Activated CD8-positive, alpha-beta memory T cell treated with anti-CD3 and anti-CD28 coated beads for 1 hour (primary cell): ENCODE measurements at places on chromosomes 1 and 21.

GRCh38 chr21:30408782-30409494 lies 13.1 kb downstream of the KRTAP13-1 start:
- DNase-seq = no peak

DNA sequence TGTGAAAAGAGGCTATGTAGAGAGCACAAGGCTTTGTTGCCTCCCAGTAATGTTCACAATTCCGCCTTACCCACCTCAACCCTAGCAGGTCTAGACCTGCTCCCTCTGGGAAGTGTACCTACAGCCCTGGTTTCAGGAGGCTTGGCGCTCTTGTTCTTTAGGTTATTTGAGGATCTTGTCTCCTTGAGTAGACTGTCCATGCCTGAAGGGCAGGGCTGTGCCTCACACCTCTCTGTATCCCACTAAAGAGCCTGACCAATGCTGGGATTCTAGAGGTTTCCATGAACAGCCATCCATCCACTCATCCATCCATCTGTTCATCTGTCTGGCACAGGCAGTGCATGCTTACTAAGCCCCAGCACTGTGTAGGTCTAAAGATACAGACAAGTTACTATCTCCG lies 1.0 kb downstream of the RAB7B start:
- no peak for DNase-seq

DNA sequence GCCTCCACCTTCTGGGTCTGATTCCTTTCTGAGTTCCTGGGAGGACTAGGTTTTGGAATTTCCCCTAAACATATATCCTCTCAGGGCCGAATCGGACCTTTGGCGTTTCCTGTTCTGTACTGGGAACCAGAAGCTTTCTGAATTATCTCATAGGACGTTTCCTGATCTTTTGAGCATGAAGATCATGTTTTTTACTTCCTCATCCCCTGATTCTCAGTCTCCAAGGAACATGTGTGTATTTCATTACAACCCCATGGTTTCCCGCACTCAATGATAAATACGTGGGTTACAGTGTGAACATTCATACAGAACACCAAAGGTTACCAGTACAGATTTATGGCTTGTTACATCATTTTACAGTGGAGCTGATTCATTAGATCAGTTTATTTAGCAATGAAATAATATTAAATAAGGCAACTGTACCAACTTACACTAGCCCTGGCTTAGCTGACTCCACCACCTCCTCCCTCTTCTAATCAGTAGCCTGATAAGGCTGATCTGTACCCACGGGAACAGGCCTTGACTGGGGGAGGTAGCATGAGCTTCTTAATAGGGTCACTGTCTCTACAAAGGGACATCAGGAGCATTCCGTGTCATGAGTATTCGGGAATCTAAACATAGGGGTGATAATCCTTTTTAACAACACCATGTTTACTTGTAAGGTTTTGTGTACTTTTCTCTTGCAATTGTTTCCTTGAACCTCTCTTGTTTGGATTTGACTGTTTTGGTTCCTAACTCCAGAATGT lies 57.8 kb upstream of the ERRFI1 start:
- no peak for DNase-seq

- no peak for DNase-seq
These were observed 2.7 kb downstream of the LCE1F start for GRCh38 chr1:152777510-152778137.

DNA sequence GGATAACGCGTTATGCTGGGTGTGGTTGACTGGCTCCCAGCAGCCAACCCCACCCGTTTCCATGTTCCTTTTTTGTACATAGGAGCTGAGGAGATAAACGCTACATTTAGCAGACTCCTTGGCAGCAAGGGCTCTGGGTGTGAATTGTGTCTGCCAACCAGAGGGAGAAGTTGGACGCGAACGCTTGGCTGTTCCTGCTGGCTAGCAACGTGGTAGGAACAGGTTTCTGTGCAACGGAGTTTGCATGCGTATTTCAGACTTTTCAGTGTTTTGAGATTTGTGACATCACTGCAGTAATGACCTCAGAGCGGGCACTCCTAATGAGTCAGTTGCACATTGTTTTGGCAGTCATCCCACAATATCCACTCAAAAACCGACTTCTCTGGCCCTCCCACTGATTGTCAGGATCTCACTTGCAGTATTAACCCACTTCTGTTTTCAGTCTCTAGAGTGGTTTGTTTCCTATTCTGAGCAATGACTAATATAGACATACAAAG lies 98.7 kb upstream of the RGS1 start:
- DNase-seq = no peak

- no peak for DNase-seq
These were observed 209.4 kb downstream of the PTPRC start for GRCh38 chr1:198848206-198848605.

- no peak for DNase-seq
These were observed 2.1 kb downstream of the COL6A2 start for GRCh38 chr21:46100020-46100419.

- no peak for DNase-seq
These were observed 2.2 kb downstream of the FAM89A start for GRCh38 chr1:231037585-231038517.

DNA sequence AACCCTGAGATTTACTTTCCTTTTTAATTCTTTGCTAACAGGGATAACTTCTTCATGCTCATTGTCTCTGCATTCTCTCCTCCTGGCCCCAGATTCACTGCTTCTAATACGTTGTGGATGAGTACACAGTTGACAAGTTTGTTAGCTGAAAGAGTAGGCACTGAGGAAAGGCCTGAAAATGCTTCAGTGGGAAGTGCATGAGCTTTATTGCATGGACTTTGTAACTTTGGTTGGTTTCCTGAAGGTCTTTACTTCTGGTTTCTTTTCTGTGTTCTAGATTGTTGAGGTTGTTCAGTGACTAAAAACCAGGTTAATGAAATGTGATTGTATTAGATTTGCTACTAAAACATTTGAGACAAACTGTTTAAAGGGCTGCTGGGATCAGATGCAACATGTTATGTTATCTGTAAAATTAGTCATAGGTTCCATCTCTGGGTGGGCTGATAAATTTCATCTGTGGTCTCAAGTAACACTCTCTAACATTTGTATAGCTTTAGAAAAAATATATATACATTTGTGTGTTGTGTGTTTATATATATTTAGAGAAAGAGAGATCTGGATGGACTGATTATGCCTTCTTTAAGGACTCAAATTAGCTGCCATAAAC lies 19.1 kb downstream of the LRIG2 start:
- DNase-seq = no peak

GRCh38 chr1:81446000-81446669 lies 354.6 kb upstream of the ADGRL2 start:
- DNase-seq = no peak

DNA sequence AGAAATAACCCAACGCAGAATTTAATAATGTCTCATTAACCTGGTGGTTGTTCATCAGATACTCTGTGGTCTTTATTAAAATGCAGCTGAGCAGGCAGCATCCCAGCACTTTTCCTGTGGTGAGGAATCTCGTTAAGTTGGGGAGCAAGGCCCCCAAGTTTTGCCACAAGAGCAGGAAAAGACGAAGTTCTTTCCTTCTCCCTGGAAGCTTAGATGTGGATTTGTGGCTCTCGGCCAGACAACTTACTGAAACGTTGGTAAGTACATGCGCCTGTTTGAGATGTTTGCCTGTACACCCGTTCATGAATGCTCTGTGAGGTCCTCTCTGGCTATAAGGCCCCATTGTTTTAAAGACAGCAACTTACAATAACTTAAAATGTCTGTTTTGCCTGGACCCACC lies 34.3 kb upstream of the PDE9A start:
- DNase-seq = no peak

GRCh38 chr1:172447641-172448040 lies 3.8 kb upstream of the PIGC start:
- no peak for DNase-seq

DNA sequence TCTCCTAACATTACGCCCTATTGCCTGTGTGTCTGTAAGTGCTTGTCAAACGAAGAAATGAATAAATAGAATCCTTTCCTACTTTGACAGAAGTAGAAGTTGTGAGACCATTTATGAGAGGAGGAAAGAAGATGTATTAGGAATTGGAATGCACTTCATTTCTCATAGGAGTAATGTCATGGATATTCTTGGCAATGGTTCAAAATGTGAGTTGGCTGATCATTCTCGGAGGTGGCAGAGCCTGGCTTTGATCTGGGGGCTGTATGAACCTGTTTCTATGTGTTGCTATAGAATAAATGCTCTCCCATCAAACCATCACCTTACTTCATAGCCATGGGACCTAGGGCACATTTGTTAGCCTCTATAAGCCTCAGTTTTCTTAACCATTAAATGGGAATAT lies 10.1 kb upstream of the SERBP1 start:
- no peak for DNase-seq

GRCh38 chr21:37267269-37268185 lies at the start of gene VPS26C:
VPS26C (minus strand) TSS chr21:37267334; CDS start chr21:37267294, 40 bp downstream.
- peak; percentile 94 for DNase-seq

DNA sequence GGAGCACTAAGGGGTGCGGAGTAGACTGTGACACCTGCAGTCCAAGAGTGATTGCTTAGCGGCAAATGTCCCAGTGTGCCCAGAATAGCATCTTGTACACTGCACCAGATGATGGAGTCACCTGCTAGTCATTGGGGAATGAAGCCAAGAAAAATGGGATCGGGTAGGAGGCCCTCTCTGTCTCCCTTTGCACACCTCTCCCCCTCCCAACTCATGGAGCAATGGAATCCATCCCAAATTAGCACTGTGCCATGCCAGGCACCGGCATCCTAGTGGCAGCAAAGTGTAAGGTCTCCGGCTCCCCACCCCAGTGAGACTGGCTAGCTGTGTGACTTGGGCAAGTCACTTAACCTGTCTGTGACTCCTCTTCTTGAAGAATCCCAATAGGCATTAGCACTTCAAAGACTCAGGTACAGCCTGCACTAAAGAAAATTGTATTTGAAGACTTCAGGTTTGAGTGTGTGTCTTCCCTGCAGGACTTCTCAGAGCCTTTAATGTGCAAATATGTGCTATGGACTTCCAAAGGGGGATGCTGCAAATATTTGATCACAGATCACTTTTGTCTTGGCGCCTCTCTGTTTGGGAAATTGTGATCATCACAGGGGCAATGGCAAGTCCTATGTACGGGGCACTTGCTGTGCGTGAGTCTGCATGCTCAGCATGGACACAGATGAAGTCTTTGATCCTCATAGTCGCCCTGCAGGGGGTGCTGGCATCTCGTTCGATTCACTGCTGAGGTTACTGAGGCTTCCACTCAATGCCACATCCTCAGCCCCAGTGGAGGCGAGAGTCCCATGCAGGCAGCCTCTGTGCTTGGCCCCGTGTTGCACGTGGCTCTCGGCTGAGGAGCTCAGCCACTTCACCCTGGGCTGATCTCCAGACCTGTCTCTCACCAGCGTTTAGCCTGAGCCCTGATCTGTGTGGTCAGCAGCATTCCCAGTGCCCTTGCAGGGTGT lies 272.9 kb upstream of the C1orf174 start:
- no peak for DNase-seq

DNA sequence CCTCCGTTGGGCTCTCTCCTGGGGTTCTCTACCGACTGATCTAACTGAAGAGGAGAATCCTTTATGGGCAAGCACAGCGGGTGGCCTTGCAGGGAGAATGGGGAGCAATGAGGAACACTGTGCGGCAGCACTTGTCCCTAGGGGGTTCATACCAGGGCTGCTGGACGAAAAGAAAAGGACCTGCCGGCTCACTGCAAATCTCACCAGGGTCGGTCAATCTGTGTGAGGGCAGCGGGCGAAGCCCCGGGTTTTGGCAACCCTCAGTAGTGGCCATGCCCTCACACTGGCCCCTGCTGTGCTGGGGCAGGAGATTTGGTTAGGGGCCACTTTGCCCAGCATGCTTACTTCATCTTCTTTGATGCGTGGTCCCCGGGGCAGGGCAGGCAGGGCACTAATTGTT lies 5.9 kb downstream of the LHX9 start:
- no peak for DNase-seq

GRCh38 chr21:39004634-39005501 lies 178.4 kb downstream of the PSMG1 start:
- no peak for DNase-seq

GRCh38 chr1:5099558-5099957 lies 445.1 kb downstream of the AJAP1 start:
- DNase-seq = no peak

DNA sequence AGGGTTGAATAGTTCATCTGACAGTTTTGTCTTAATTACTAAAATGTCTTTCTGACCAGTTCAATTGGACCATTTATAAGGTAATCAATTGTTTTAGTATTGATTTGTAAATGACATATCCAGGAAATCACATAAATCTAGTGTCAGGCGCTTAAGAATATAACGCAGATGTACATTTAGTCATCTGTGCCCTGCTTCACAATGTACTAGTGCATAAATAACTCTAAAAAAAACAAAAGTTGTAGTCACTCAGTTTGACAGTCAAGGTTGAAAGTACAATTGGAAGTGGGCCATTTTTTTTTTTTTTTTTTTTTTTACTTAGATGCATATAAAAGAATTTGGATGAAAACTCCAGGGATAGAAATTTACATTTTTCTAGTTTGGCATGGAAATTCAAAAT lies 490.4 kb downstream of the PTPRC start:
- DNase-seq = no peak

DNA sequence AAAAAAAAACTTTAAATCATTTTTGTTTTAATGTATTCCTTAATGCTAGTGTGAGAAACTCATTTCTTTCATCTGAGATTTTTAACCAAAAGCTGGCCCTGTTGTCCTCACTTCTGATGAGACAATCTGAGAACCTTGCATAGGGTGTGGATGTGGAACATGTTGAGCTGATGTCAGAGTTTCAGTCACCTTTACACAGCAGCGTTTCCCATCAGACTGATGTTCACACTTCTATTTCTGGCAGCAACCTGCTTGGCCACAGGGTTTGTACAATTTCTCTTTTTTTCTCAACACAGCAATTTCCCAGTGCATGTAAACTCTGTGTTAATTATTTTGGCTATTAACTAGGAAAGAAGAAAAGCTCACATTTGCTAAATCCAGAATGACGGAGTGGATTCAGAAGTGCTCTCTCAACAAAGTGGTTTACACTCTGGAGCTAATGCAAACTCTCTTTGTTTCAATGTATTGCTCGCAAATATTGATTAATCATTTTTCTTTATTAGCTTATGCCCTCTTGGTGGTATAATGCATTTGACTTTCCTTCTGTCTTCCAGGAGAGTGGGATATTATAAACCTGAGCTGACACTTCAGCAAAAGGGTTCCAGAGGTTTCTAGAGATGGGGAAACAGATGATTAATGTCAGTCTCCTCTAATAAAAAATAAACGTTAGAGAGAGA lies 70.5 kb upstream of the HSPA13 start:
- DNase-seq = no peak

GRCh38 chr21:45494851-45495680 lies 47.2 kb downstream of the SLC19A1 start:
- DNase-seq = no peak

DNA sequence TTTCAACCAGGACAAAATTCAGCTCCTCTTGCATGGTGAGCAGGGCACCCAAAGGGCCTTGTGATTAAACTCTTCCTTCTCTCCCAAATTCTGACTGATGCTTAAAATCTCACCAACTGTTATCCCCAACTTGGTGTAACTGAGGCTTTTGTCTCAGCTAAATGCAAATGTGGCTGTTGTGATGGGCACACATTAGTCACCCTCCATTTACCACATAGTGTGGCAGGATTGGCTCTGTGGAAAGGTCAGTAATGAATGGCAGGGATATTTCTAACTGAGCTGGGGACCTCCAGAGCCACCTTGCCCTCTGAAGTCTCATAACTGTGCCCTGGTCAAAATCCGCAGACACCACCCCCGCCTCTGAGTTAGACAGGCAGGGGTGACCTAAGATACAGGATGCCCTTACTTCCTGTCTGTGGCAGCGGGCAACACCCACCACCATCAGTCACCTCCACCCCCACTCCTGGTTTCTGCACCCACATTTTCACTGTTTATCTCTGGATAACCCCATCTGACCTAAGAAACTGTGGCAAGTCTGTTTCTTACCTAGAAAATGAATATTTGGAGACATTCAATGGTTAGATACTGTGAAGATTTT lies 25.4 kb upstream of the RGS16 start:
- no peak for DNase-seq
